ENCODE measurements at places on chromosomes 3 and 15.

DNA sequence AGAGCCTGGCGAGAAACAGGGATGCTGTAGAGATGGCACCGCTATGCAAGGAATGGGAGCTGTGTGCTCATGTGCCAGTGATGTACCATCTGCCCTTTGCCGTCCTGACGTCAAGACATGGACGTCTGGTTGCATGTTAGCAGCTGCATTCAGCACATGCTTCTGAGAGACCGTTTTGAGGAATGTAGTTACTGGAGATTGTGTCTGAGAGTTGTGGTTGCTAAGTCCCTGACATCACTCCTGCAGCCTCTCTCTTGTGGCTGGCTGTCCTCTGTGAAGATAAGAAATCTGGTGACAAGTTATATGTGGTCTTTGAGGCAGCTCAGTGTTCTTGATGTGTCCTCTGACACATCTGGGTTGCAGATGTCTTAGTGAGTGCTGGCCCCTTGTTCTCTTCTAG is 165.1 kb downstream of the APBA2 start:
- DNase-seq, result no peak

DNA sequence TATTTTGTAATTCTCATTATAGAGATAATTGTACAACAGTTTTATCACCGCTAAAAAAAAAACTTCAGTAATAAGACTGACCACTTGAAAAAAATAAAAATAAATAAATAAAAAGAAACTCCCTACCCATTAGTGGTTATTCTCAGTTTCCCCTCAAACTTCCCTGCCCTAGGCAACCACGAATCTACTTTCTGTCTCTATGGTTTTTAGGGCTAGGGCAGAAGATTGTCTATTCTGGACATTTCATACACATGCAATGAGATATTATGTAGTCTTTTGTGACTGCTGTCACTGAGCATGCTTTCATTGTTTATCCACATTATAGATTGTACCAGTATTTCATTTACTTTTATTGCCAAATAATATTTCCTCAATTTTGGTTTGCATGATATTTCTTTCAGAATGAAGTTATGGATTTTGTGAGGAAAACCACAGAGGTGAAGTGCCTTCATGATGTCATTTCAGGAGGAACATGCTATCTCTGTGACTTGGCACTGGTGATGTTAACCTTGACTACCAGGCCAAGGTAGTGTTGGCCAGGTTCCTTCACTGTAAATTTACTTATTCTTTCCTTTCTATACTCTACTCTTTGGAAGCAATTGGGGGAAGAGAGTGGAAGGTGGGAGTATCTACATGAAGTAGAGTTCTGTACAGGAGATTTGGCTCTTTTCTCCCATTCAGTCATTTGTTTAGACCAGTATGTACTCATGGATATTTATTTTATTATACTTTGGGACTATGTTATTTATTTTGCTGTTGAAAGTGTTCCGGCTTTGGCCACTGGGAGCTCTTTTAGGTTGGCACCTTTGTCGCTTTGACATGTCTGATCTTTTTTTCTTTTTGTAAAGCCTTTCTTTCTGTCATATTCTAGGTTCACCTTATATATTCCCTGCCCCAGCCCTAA is 86.3 kb downstream of the GMPS start:
- no peak for DNase-seq

DNA sequence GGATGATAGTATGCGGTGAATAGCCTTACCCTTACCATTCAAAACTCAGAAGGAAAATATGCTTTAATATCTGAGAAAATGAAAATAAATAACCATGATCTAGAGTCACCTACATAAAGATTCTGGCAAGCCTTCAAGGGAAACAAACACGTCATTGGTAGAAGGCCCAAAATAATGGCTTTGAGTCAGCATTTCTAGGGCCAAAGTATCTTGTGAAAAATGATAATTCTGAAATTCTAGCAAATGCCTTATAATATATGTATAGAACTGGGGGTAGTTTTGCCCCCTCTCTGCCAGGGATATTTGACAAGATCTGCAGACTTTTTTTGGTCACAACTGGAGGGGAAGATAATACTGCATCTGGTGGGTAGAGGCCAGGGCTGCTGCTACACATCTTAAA is 15.4 kb downstream of the PLSCR1 start:
- no peak for DNase-seq

DNA sequence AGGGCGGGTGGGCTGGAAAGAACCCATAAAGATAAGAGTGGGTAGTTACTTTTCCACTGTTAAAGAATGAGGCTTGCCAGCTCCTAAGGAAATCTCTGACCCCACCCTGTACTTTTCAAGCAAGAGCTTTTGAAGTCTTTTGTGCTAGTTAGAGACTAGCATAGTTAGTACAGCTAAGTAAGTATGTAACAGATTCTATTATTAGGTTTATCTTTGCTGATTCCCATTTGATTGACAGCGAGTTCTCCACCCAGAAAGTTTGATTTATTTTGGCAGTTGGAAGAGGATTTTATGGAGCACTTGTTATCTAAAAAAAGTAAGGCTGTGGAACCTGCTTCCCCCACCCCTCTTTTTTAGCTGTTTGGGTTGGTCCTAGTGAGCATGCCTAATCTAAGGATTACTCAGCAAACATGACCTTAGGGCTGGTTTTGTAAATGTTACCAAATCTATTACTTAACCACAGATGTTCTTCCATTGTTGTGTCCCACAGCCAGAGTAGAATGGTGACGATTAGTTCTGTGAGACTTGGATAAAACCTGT is 57.6 kb downstream of the FNDC3B start:
- no peak for DNase-seq

GRCh38 chr3:151933234-151933853 is 59.9 kb downstream of the SUCNR1 start:
- DNase-seq, result no peak

- no peak for DNase-seq
Measured at GRCh38 chr3:61288446-61288845, 37.2 kb upstream of the FHIT start.

DNA sequence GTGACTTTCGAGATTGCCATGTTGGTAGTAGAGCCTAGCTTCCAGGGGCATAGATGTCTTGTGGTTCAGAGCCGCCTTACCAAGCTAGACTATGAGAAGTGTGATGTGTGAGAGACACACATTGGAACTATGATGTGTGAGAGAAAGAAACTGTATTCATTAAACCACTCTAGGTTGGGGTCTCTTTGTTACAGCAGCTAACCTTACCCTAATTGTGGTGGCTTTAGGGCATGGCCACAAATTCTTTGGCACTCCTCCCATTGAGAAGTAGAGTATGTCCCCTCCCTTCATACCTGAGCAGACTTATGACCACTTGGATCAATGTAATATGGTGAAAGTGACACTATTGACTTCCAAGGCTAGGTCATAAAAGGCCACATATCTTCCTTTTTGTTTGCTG is 35.3 kb upstream of the CDV3 start:
- no peak for DNase-seq

GRCh38 chr15:85340852-85341251 is 39.6 kb upstream of the AKAP13 start:
- DNase-seq, result no peak

DNA sequence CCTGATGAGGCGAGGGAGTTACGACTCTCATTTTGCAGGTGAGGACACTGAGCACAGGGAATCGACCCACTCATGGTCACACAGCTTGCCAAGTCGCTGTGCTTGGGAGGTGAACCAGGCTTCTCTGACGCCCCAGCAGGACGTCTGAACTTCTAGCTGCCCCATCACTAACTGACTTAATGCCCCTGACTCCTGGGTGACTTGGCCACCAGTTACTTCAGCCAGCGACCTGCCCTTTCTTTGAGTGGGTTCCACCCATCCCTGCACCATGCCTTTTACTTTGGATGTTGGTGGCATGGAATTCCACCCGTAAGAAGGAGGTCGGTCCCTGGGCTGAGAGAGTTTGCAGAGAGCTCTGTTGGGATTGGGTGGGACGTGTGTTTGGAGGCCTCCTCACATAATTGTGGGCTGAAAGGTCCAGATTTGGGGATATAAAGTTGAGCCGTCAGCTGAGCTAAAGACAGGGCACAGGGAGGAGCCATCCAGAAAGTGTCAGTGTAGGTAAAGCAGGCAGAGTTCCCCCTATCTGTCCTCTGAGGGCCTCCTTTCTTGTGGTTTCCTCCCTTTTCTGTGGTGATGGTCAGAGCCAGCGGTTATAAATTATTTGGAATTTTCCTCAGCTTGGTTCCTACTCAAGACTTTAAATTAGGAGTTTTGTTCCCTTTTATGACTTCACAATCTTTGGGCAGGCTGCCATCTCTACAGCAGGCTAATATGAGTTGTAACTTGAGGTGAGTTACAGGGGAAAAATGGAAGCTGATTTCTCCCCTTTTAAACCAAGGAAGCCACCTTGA is 55.0 kb downstream of the FLNB start:
- DNase-seq, result no peak

- no peak for DNase-seq
Measured at GRCh38 chr3:125179884-125180240, 32.7 kb downstream of the SLC12A8 start.

DNA sequence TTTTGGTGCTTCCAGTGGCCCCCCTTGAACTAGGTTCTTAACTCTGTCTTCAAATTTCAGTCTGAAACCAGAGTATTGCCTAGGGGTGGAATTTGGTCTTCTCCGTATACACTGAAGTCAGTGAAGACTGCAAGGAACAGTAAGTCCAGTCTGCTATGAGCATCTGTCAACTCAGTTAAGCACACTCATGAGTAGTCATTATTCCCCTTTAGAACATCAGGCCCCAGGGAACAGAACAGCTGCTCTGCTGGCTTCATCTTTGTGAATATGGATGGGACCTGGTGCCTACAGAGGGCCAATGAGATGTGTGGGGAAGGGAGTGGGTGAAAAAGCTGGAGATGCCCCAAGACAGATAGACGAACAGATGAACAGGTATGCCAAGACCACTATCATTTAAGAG is 85.2 kb upstream of the PRR23C start:
- no peak for DNase-seq
